ENCODE measurements at places on chromosomes 6 and 20.

- DNase-seq, result no peak
These were observed 61.8 kb upstream of the LAMA2 start for GRCh38 chr6:128821116-128821515.

GRCh38 chr6:166604911-166605310 lies 18.4 kb upstream of the RAMACL start:
- DNase-seq, result no peak

DNA sequence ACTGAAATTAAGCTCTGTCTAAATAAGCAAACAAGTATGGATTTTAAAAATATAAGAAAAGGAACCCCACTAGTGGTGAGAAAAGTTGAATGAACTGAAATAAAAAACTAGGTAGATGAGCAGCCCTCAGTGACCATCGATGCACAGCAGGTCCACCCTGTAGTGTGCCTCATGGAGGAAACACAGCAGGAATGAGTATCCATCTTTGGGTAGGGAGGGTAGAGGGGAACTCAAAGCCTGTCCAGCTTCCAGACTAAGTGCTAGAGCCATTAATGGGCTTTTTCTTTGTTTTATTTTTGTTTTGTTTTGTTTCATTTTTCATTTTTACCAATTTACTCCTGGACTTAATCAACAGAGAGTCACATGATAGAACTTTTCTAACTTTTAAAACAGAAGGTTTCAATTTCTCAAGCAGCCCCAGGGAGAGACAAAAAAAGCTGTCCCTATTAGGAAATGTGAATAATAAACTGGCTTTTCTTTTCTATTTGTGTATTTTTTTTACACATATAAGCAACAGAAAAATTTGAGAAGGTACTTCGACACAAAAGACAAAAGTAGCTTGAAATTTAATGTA lies 700.6 kb downstream of the HACE1 start:
- DNase-seq, result no peak

DNA sequence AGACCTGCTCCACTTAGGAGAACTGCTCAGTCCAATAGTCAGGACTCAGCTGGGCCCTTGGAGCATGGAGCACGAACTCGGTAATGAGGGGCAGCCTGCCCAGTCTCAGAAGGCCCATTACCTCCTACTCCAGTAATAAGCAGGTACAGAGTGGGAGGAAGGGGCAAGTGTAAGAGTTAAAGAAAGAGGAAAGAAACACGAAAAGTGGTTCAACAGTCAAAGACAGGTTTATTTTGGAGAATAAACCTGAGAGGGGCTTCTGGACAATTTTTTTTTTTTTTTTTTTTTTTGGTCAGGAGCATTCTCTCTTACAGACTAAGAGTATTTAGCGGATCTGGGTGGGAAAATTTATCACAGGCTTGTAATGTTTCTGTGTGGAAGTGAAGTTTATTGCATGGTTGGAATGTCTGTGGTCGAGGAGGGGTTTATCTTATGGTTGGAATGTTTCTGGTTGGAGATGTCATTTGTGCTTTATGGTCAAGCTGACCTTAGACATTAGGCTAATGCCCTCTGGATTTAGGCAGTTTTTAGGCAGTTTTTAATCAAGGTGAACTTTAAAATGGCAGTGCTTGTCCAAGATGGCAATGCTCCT lies 340.1 kb downstream of the BCKDHB start:
- DNase-seq, result no peak

DNA sequence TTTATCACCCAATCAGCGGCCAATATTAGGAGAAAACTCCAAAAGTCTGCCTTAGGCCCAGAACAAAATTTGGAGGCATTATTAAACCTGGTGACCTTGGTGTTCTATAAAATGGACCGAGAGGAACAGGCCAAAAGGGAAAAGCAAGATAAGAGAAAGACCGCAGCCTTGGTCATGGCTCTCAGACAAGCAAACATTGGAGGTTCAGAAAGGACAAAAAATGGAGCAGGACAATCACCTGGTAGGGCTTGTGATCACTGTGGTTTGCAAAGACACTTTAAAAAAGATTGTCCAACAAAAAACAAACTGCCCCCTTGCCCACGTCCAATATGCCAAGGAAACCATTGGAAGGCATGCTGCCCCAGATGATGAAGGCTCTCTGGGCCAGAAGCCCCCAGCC lies 31.2 kb downstream of the CEP85L start:
- DNase-seq, result no peak

Measured in NCI-H226 (cell line).